Caco-2 (cell line): ENCODE measurements at places on chromosomes 7 and 10. TPM values are rescaled to one million over a fixed set of nuclear protein-coding genes. Genes with fewer than 3 reads are reported as not detected.

DNA sequence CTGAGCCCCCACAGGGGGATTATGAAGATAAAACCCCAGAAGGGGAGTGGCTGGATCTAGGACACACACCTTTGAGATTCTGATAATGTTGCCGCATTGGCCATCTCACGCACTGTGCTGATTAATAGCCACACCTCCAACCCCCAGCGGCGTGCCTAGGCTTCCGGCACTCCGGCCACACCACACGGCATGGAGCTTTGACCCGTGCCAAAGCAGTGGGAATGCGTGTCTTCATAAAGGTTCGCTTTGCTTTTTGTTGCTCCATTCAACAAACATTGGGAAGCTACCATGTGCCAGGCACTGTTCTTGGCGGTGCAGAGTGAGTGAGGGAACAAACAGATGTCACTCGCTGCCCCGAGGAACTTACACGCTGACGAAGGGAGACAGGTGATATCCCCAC, 117.6 kb downstream of the TCERG1L start:
- no peak for DNase-seq

CFTR gene
- 130 and 132 TPM in 2 replicates for total RNA-seq

SEMA4G gene
- total RNA-seq, result 67.3 and 81.2 TPM in 2 replicates

ABCB1 gene
- 34.6 and 37.3 TPM in 2 replicates for total RNA-seq
